Activated naive CD4-positive, alpha-beta T cell treated with anti-CD3 and anti-CD28 coated beads, Interleukin-2, amount 50 U/mL, for 72 hours (primary cell): ENCODE measurements at places on chromosomes 7 and 10.

- no peak for DNase-seq
Observed at GRCh38 chr10:15482156-15482555, 111.1 kb upstream of the FAM171A1 start.

DNA sequence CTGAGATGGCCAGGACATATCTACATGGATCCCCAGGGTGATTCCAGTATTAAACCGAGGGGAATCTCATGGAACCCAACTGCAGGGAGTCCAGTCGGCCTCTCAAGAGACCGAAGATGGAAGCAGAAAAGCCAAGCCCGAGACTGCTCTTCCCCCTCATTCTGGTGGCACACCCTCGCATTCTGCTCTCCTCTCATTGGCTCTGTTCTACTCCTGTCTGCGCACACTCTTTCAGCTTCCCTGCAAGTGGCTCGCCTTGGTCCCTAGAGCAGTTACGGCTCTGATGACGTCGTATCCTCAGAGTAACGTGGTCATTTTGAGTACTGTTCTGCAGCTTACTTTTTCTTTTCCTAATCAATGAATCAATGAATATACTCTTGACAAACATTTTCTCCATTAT is 72.6 kb upstream of the RHEB start:
- no peak for DNase-seq

GRCh38 chr7:30799206-30799975 is 28.2 kb downstream of the MINDY4 start:
- no peak for DNase-seq

- DNase-seq: no peak
Observed at GRCh38 chr7:26700386-26700785, 164.0 kb downstream of the SKAP2 start.

DNA sequence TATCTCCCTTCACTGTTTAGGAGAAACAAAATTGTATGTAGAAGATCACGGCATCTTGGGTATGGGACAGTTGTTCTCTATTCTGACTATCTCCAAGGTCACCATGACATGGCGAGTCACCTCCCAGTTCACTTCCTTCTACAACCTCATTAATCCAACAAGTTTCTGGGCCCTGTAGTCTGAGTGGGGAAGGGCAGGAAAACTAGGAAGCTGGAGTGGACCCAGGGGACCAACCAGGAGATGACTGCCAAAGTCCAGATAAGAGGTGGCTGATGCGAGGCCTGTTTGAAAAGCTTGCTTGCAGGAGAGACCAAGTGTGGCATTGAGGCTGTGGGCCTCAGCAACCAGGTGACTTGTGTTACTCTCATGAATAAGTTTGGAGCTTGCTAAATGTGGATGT is 584.9 kb downstream of the TNS3 start:
- no peak for DNase-seq

GRCh38 chr7:39651265-39651664 is 27.9 kb downstream of the RALA start:
- no peak for DNase-seq

DNA sequence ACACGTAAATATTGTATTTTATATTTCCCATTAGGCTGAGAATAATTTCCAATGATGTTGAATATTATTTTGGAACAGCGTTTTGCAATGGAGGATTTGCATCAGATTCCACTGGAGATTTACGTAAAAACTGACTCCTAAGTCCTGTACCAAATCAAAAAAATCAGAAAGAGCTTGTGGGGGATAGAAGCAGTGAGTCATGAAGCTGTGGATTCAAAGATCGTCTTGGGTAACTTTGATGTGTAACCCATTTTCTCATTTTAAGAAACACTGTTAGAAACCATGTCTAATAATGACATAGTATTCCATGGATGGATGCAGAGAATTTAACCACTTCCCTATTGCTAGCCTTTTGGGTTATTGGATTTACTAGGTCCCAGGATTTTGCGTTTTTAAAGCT is 158.6 kb downstream of the INHBA start:
- DNase-seq: no peak
